ENCODE measurements at places on chromosomes 1 and 21.

- no peak for DNase-seq
- H3K27ac ChIP-seq: no peak overlapping the region
- H3K36me3 ChIP-seq: no peaks in the 10 kb centered on the region
- H3K4me3 ChIP-seq: no peak overlapping the region
- H3K4me1 ChIP-seq: no peaks in the 10 kb centered on the region
- no peaks in the 10 kb centered on the region for H3K27me3 ChIP-seq
Observed at GRCh38 chr21:43305811-43306311, 121.1 kb downstream of the SIK1 start.

- H3K36me3 ChIP-seq: no peaks in the 10 kb centered on the region
- H3K4me3 ChIP-seq: no peak overlapping the region
- DNase-seq: no peak
- H3K4me1 ChIP-seq: peaks cover 10% of the 10 kb centered on the region
- H3K27ac ChIP-seq: no peak overlapping the region
Observed at GRCh38 chr1:33466159-33466558, 6.3 kb upstream of the ZSCAN20 start.

GRCh38 chr1:1920608-1921458, 1.8 kb upstream of the TMEM52 start:
- no peak overlapping the region for H3K4me3 ChIP-seq
- no peaks in the 10 kb centered on the region for H3K36me3 ChIP-seq
- no peak for DNase-seq
- no peak overlapping the region for H3K27ac ChIP-seq
- H3K4me1 ChIP-seq: peaks cover 17% of the 10 kb centered on the region
- H3K27me3 ChIP-seq: no peaks in the 10 kb centered on the region

- H3K27ac ChIP-seq: no peak overlapping the region
- DNase-seq: no peak
- peaks cover 26% of the 10 kb centered on the region for H3K36me3 ChIP-seq
- H3K4me1 ChIP-seq: peaks cover 13% of the 10 kb centered on the region
- no peak overlapping the region for H3K4me3 ChIP-seq
Observed at GRCh38 chr1:2311184-2312032, 79.9 kb downstream of the MORN1 start.

DNA sequence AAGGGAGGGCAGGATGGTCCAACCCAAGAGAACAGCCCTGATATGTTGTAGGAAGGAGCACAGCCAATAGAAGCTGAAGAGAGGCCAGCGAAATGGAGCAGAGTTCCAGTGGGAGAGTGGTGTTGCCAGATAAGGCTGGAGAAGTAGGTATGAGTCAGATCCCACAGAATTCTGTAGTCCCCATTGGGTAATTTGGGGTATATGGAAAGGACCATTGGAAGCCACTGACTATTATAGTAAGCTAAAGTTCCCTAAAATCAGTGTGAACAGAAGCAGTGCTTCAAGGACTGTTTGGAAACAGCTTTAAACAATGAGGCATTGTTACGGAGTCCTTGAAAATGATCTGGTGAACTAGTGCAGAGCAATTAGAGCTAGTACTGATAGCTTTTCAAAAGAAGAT, 63.0 kb downstream of the DISP1 start:
- H3K4me3 ChIP-seq: no peak overlapping the region
- H3K27ac ChIP-seq: no peak overlapping the region
- H3K36me3 ChIP-seq: no peaks in the 10 kb centered on the region
- H3K4me1 ChIP-seq: no peaks in the 10 kb centered on the region

- DNase-seq: peak; percentile 66
- H3K36me3 ChIP-seq: peaks cover 57% of the 10 kb centered on the region
- H3K4me1 ChIP-seq: no peaks in the 10 kb centered on the region
- H3K27me3 ChIP-seq: no peaks in the 10 kb centered on the region
- no peak overlapping the region for H3K27ac ChIP-seq
Observed at GRCh38 chr1:214331827-214332423, 51.0 kb downstream of the SMYD2 start.

All from DND-41 (cell line).